ENCODE measurements at places on chromosomes 4 and X. TPM values are rescaled to one million over a fixed set of nuclear protein-coding genes. Genes with fewer than 3 reads are reported as not detected.

ZDHHC15 gene
- under 0.01 TPM for total RNA-seq

TRIM61 gene
- 1.7 TPM for total RNA-seq

MAGEA10 gene
- not detected for total RNA-seq

F8 gene
- 2.2 TPM for total RNA-seq

APLN gene
- total RNA-seq, result under 0.01 TPM

TMEM35A gene
- total RNA-seq, result 1.9 TPM

BRS3 gene
- total RNA-seq, result not detected

CD40LG gene
- not detected for total RNA-seq

SCML1 gene
- 5.8 TPM for total RNA-seq

RBMX gene
- total RNA-seq, result 209 TPM

P2RY4 gene
- not detected for total RNA-seq

RTL9 gene
- under 0.01 TPM for total RNA-seq

- DNase-seq, result peak; percentile 94
Measured at GRCh38 chrX:154541896-154542722, 4.5 kb downstream of the G6PD start.

- no peak for DNase-seq
Measured at GRCh38 chr4:180913750-180914149, 1329.5 kb upstream of the TENM3 start.

GRCh38 chr4:33162122-33162521 lies 2442.0 kb downstream of the PCDH7 start:
- DNase-seq, result no peak

DNA sequence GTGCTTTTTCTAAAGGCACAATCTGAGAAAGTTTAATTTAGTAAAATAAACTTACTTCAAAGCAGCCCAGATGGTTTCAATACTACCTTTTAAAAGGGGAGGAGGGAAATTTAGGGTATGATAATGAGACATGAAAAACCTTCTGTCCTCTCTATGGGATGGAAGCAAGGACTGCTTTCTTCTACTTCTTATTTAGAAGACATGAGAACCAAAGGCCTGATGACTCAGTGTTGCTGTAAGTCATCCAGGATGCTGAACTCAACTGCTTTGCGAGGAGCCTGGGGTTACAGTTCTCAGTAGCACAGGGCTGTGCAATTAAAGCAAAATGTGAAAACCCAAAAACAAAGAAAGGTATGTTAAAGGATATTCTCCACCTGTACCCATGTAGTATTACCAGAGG lies 140.8 kb upstream of the EDNRA start:
- peak; percentile 64 for DNase-seq

- peak; percentile 74 for DNase-seq
Measured at GRCh38 chrX:119467842-119468550, at the start of gene SLC25A5. Gene SLC25A5 (plus strand): TSS chrX:119468444. CDS start chrX:119468516, 72 bp downstream.

- DNase-seq, result peak; percentile 90
Measured at GRCh38 chr4:40055863-40056715, 561 bp upstream of the N4BP2 start.

- no peak for DNase-seq
Measured at GRCh38 chr4:40241941-40242340, 45.1 kb downstream of the RHOH start.

- DNase-seq, result no peak
Measured at GRCh38 chr4:7753931-7754465, 185.7 kb downstream of the AFAP1 start.

DNA sequence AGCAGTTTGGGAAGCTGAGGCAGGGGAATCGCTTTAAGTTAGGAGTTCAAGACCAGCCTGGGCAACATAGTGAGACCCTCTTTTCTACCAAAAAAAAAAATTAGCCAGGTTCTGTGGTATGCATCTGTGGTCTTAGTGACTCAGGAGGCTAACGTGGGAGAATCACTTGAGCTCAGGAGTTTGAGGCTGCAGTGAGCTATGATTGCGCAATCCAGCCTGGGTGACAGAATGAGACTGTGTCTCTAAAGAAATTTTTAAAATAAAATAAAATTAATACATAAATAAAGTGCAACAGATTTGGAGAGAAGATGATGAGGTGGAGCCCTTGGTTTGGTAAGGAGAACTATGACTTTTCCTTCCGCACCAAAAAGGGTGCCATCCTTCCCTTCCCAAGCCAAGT lies 436.9 kb downstream of the NLGN4X start:
- no peak for DNase-seq

DNA sequence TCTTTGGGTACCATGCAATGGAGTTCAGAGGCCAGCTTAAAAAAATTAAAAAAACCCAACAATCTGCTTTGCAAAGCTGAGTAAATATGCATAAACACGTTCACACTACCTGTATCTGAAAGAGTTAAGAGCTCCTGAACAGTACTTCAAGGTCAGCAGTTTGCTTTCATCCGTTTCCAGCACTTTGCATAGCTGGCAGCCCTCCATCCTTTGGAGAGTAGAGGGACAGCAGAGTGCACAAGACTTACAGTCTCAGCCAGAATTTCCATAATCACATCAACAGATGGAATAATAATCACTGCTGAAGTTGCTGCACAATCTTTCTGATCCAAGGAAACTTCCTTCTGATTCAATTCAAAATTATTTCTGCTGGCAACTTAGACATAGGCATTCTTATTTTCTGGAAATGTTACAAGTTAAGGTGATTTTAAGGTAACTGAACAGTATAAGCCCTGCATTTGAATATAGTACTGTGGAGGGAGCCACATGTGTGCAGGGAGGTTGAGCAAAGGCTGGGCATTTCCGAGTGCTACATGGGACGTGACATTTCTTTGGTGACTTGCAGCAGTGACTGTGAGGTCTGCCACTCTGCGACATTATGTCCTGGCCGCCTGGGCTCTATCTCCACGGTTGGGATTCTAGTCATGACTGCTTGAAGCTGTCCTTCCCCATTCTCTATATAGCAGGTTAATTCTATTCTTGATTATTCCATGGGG lies 73.5 kb upstream of the EMCN start:
- DNase-seq, result no peak

DNA sequence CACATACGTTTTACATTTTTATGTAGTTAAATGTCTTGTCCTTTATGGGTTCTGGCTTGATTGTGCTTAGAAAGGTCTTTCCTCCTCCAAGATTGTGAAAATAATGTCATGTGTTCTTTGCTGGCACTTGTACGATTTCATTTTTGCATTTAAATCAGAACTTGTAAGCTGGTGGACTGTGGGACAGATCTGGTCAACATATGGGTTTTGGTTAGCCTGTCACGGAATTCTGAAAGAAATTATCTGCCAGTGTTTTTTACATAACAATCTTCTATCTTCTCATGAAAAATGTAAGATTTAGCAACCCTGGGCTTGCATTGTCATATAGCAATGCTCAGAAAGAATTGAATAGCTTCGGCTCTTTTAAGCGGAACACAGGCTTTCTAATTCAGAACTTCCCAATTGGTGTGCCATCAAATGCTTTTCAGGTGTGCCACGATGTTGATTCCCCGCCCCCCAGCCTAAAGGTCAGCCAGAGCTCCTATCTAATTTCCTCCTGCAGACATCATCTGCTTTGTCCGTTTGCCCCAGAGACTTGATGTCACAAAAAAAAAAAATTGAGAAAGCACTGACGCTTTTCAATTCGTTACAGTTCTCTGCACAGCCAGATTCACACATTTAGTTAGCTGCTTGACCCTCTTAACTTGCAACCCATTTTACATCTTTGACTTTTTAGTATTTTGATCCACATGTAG lies 16.2 kb downstream of the AFF1 start:
- DNase-seq, result peak; percentile 11

GRCh38 chrX:110248578-110248977 lies 69.3 kb downstream of the AMMECR1 start:
- DNase-seq, result no peak

- peak; percentile 89 for DNase-seq
Measured at GRCh38 chr4:74615411-74615810, 170.5 kb downstream of the AREG start.

DNA sequence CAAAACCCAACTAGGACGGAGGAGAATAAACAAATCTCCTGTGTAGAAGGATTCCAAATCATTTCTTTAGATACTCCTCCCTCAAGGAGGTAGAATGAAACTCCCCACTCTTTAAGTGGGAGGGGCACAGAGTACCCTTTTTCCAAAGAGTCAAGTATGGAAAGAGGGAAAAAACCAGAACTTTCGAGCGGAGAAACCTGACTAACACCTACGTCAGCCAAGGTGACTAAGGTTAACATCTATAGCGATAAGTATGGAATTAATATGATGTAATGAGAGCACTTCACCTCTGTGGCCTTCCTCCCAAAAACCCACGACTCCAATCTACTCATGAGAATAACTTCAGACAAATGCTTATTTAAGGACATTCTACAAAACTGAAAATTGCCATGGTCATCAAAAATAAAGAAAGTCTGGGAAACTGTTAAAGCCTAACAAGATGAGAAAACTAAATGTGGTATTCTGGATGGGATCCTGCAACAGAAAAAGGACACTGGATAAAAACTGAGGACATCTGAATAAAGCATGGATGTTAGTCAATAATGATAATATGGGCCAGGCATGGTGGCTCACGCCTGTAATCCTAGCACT lies 157.0 kb upstream of the MAP3K15 start:
- DNase-seq, result no peak

- DNase-seq, result no peak
Measured at GRCh38 chr4:85833302-85833701, 358.4 kb downstream of the ARHGAP24 start.

GRCh38 chr4:125115941-125116340 lies 198.8 kb upstream of the FAT4 start:
- DNase-seq, result peak; percentile 56

DNA sequence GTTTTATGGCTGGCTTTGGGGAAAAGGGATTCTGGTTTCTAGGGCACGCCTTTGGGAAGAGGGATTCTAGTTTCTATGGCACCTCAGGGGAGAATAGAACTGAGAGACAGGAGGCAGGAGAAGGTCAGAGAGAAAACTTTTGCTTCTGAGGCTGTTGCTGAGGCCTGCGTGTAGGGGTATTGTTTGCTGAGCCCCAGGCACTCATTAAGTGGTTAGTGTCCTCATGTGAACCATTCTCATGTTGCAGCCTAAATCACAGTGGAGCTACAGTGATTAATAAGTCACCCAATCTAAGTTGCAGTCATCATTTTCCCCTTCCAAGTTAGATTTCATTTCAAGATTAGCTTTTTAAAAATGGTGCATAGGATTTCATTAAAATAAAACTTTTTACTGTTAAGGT lies 29.0 kb downstream of the VCX3A start:
- no peak for DNase-seq

DNA sequence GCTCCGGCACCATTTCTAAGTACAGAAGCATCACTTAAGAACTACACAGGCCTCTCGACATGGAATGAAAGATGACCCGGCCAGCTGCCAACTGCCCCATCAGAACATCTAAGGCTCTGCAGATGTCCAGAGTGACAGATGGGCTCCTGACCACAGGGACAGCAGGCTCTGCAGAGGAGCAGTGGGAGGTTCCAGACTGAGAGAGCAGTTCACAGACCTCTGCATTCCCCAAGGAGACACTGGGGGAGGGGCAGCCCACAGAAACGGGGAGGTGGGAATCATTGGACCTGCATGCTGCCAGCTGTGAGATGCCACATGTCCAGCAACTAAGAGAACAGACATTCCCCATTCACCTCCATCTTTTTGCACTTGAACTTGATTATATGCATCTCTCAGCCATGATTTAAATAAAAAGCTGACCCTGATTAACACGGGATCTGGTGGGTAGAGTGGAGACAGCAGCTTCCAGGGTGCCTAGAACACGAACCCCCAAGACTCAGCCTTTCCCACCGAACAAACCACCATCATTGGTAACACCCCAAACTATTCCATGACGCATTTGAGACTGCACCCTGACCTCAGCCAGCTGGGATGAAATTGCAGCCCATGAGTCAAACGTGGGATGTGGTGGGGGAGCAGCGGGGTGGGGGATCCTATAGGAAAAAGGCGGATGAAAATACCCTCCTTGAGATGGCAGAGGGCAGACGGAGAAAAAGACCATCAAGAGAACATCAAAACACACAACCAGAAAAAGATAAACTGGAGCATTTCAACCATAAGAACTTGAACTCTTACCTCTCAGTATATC lies 47.2 kb downstream of the AFAP1 start:
- peak; percentile 98 for DNase-seq

DNA sequence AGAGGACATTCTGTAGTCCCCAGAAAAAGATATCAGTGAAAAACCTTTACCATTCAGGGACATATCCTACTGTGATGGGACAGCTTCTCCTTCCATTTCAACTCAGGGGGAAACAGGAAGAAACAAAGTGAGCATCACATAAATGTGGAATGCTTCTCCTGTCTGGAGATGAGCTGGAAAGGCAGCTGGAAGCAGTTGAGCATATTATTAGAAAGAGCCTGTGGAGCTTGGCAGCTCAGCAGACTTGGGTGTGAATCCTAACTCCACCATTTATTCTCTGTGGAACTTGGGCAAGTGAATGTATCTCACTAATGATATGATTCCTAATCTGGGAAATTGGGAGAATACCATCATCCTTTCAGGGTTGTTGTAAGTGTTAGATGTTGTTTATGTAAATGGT lies 232.1 kb upstream of the F9 start:
- no peak for DNase-seq

Measured in fibroblast of villous mesenchyme (primary cell).